ENCODE measurements at places on chromosomes 2 and 18.

DNA sequence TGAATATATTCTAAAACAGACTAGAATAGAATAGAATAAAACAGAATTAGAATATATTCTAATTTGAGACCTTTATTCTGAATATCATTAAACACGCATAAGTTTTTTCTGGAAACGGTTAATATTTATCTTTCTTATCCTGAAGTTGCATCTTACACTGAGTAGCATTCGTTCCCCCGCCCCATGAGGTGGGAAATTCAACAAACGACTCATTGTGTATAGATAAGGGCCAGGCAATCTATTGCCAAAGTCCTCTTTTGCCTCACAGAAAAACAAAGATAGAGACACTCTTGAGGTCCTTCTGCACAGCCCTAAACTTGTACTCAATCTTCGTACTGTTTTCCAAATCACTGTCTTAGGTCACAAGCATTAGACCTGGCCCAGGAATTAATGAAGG lies 98.1 kb downstream of the COL6A3 start:
- no peak for DNase-seq

GRCh38 chr2:173652767-173653431 lies 298.2 kb downstream of the CDCA7 start:
- no peak for DNase-seq

DNA sequence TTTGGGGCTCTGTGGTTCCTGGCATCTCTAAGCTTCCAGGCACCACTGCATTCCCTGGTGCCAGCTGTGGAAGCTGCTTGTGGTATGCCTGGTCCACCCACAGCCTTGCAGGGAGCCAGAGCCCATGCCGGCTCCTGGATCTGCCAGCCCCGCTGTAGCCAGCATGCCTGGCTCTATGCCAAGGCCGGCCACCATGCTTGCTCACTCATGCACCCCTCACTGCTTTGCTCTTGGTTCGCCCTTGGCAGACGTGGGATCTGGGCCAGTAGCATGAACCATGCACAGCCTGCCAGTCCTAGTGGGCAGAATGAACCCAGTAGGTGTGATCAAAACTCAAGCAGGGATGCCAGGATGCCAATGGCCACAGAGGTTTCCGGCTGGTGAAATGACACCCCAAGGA lies 634.2 kb upstream of the TMEFF2 start:
- no peak for DNase-seq

DNA sequence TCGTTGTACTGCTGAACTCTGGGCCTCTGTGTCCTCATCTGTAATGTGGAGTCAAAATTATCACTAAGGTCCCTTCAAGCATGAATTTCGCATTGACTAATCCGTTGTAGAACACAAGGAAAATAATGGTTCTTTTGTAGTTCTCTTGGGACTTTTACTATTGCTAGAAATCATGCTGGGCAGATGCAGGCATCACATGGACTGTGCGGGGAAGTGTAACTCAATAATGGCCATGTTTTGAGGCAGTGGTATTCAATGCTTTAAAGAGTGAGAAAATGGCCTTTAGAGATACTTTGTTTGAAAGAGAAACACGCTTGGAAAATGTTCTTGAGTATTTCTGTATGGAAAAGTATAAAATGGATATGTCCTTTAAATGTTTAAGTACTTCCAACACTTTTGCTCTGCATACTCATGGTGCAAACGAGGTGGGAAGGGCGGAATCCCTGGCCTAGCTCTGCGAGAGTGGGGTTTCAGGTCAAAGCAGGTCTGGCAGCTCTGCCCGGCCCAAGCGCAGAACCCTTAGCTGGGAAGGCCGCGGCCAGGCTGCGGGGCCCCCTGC lies 117.3 kb upstream of the MSTN start:
- no peak for DNase-seq

GRCh38 chr2:230723363-230723762 lies 10.7 kb downstream of the CAB39 start:
- peak; percentile 12 for DNase-seq

Measured in stimulated activated CD4-positive, alpha-beta T cell treated with anti-CD3 and anti-CD28 coated beads, Interleukin-15, amount 100 ng/mL, for 1 hour (primary cell).